ENCODE measurements at places on chromosomes 5 and 9. TPM values are rescaled to one million over a fixed set of nuclear protein-coding genes. Genes with fewer than 3 reads are reported as not detected.
A peak's percentile ranks its signal among the peaks of the same experiment; 100 is the strongest.

GRCh38 chr9:127187231-127187956, 65.0 kb upstream of the ANGPTL2 start:
- peak; percentile 54 for DNase-seq

DNA sequence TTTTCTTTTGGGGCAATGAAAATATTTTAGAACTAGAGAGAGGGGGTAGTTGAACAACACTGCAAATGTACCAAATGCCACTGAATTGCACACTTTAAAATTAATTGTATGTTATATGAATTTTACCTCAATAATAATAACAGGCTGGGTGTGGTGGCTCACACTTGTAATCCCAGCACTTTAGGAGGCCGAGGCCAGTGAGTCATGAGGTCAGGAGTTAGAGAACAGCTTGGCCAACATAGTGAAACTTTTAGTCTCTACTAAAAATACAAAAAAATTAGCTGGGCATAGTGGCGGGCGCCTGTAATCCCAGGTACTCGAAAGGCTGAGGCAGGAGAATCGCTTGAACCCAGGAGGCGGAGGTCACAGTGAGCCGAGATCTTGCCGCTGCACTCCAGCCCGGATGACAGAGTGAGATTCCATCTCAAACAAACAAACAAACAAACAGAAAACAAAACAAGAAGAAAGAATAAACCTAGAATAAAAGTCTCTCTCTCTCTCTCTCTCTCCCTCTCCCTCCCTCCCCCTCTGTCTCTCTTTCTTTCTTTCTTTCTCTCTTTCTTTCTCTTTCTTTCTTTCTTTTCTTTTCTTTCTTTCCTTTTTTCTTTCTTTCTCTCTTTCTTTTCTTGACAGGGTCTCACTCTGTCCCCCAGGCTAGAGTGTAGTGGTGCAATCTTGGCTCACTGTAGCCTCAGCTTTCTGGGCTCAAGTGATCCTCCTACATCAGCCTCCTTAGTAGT, 91.1 kb downstream of the BASP1 start:
- DNase-seq: no peak

GRCh38 chr5:113047234-113047633, 70.6 kb downstream of the DCP2 start:
- no peak for DNase-seq

- DNase-seq: no peak
These were observed 133.9 kb downstream of the MUSK start for GRCh38 chr9:110802416-110803035.

DNA sequence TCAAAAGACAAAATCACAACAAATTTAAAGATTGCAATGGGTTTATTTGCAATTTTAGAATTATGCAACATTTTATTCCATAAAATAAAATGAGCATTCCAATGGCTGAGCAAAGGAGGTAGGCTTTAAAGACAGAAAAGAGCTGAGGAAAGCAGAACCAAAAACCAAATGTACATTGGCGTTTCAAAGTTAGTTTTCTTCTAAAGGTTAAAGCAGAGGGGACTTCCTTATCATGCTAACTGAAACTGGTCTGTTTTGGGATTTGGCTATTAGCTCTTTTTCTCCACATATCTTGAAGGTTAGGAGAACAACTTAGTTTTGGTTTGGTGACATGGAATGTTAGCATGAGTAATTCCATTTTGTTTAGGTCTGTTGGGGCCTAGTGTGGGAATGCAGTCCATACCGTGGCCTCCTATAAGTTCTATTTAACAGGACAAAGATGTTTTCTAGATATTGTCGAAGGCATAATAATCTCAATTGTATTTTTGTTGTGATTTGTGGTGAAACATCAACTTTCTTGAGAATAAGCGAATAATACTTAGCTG, 20.3 kb downstream of the DCP2 start:
- no peak for DNase-seq

DNA sequence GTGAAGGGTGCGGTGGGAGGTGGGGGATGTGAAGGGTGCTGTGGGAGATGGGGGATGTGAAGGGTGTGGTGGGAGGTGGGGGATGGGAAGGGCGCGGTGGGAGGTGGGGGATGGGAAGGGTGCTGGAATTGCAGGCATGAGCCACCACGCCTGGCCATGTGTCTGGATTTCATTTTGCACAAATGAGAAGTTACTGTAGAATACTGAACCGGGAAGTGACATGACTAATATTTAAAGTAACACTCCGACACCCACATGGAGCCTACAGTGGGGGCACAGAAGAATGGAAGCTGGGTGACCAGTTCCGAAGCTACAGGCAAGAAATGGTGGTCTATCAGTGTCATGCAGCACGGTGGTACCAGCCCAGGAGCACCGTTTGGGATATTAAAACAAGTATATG, 69.9 kb upstream of the SPTLC1 start:
- DNase-seq: no peak

- DNase-seq: no peak
These were observed 159.0 kb downstream of the TUSC1 start for GRCh38 chr9:25519286-25519685.

DNA sequence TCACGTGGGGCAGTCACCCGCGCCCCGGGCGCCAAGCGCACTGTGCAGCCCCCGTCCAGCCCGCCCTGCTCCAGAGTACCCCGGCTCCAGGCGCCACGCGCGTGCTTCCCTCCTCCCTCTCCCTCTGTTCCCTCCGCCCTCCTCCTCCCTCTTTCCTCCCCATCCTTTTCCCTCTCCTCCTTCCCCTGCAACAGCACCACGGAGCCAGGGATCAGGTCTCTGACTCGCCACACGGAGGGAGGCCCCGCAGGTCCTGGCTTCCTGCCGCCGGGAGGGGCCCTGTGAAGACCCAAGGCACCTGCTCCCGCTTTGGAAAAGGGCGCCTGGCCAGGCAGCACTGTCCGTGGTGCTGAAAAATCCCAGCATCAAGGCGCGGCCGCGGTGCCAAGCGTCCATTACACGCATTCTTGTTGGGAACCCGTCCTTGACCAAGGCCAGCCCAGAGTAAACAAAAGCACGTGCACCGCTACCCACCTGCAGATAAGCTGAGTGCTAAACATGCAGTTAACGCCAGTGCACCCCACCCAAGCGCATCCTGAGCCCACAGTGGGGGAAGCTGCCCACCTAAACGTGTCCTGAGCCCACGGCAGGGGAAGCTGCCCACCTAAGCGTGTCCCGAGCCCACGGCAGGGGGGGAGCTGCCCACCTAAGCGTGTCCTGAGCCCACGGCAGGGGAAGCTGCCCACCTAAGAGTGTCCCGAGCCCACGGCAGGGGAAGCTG, 21.7 kb downstream of the SLC6A18 start:
- peak; percentile 64 for DNase-seq

DNA sequence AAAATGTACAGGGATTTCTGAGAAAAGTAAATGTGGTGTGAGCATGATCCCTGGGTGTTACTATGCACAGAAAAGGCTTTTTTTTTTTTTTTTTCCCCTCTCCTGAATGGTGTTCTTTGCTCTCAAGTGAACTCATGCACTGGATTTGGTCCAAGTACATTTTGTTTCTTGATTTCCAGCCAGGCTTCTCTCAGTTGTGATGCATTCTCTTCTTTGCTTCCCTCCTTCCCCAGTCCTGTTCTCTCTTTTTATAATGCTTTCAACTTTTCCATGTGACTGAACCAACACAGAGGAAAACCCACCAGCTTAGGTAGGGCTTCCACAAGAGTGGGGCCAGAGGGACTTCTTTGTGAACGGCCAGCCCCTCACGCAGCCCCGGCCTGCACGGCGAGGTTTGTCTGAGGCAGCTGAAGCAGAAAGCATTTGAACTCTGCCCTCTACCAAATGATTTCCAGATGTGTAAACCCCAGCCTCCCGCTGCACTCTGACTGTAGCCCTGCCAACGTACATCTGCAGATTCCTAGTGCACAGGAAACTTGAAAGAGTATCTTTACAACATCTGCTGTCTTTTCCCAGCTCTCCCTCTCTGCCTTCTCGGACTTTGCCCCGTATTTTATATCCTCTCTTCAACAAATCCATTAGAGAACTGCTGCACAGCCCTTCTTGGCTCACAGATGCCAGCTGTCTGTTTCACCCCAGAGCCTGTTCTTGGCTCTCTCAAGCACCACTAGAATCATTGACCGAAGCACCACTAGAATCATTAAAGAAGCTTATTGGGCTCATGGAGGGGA, 71.8 kb upstream of the CD180 start:
- DNase-seq: peak; percentile 77

DNA sequence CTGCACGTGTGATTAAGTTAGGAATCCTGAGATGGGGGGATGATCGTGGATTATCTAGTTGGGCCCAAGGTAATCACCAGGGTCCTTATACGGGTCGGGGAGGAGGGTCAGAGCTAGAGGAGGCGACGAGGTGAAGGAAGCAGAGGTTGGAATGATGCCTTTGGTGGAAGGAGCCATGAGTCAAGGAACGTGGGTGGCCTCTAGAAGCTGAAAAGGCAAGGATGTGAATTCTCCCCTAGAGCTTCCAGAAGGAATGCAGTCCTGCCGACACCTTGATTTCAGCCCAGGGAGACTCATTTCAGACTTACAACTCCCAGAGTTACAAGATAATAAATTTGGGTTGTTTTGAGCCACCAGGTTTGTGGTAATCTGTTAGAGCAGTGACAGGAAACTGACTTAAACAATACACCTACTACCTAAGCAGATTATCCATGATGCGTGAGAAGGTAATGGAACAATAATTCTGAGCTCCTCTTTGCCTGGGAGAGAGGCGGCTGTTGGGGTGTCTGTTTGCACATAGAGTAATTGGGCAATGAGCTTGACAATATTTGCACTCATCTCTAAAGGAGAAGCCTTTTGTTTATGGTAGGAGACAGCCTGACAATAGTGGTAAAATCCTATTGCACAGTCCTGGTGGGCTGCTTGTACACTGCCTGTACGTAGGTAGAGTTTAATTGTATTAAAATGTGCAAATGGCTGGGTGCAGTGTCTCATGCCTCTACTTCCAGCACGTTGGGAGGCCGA, 129.3 kb upstream of the IER5L start:
- DNase-seq: no peak

GRCh38 chr5:14526493-14526892, 55.1 kb upstream of the OTULINL start:
- no peak for DNase-seq

DNA sequence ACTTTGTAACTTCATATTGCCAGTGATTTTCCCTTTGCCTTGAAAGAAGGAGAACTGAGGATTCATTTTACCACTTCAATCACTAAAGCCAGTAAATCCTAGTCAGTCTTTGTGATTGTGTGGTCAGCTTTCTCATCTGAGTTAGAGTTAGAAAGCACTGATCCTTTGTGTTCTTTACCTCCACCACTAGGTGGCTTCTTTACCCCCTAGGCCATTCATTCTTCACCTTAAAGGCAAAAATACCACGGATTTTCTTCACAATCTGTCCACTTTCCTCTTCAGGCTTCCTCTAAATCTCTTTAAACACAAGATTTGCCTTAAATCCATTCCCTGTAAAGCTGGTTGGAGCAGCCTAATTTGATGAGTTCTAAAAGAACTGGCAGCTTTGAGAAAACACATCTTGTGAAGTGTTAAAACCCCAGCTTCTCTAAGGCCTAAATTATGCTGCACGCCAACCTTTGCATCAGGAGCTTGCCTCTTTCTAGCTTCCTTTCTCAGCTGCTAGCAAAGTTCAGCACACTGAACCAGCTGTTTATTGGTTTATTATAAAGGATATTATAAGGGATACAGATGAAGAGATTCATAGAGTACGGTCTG, 20.4 kb downstream of the BDP1 start:
- DNase-seq: no peak

GRCh38 chr5:118698774-118699173, 289.6 kb downstream of the DTWD2 start:
- DNase-seq: no peak

DNA sequence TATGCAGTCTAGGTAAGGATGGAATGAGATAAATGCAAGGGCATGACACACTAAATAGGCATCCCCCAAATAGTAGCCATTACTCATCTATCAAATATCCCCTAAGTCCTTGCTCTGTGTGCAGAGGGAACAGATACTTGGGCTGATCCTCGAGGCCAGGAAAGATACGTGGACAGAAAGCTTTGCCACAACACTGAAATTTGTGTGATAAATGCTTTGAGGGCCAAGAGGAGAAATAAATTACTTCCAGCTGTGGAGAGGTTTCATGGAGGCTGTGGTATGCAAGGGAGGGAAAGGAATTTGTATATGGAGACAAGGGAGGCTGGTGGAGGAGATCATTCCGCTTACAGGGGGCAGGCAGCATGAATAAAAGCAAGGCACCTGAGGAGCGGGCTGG, 18.5 kb downstream of the ATOX1 start:
- DNase-seq: no peak

DNA sequence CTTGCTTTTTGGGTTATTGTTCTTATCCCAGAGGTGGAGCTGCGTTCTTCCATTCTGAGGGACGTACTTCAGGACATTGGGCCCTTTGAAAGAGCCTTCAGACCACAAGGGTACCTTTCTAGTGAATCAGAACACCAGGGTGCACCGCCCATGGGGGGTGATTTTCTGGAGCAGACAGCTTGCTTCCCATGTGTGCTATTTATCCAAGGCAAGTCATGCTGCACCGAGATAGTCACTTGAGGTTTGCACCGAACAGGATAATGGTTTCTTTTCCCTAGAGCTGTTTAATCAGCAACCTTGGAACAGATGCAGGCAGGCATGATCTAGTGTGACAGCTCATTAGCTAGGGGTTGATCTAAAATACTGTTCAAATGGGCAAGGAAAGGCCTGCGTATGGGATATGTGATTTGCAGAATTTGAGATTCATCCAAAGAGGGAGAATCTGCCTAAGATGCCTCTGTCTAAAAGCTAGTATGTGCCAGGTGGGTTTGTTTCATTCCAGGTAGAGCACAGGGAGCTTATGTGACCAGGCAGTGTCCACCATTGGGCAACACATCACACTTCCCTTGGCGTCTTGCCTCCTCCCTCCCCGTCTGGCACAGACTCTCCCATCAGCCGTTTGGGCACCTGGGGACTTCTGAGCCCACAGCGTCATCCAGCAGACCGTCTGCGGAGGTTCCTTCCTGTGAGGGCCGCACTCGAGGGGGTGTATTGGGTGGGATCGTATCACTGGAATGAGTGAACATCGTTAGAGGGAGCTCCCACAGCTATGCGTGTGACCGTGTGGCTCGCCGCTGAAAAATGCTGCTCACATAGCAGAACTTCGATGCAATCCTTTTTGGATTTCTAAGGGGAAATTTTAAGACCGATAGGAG, 23.0 kb downstream of the ABL1 start:
- DNase-seq: peak; percentile 71

GRCh38 chr9:16133556-16134227, 580.8 kb downstream of the CCDC171 start:
- peak; percentile 44 for DNase-seq

The GGTA1 gene
- total RNA-seq: 28.3 TPM

The WWC1 gene
- 4.3 TPM for total RNA-seq

The OR13C8 gene
- total RNA-seq: not detected

The FOXD4 gene
- 0.12 TPM for total RNA-seq

The NIPAL4 gene
- total RNA-seq: not detected

The GRXCR2 gene
- total RNA-seq: 3.8 TPM
